ENCODE measurements at places on chromosomes 6 and 20. TPM values are rescaled to one million over a fixed set of nuclear protein-coding genes. Genes with fewer than 3 reads are reported as not detected.

The MATN4 gene
- not detected for total RNA-seq

The CALHM5 gene
- total RNA-seq, result 0.10 TPM

GRCh38 chr6:62746968-62747367 is 460.9 kb upstream of the KHDRBS2 start:
- no peaks in the 10 kb centered on the region for H3K36me3 ChIP-seq
- H3K4me1 ChIP-seq, result peaks cover 10% of the 10 kb centered on the region
- no peak overlapping the region for H3K4me3 ChIP-seq
- DNase-seq, result peak; percentile 13
- peak overlapping the region; percentile 68 for H3K27ac ChIP-seq

DNA sequence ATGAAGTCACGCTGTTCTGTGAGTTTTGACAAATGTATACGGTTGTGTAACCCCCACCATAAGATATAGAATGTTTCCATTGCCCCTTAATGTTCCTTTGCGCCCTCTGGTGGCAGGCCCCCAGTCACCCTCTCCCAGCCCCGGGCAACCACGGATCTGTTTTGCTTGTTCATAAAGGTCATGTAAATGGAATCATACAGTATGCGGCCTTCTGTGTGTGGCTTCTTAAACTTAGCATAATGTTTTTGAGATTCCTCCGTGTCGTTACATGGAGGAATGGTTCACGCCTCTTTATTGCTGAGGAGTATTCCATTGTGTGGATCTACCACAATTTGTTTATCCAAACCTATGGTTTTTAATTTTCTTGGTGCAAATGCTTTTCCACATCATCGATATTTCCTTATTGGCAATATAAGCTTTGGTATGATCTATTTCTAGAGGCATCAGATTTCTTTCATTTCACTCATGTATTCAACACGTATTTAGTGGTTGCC is 28.4 kb downstream of the LYRM2 start:
- no peaks in the 10 kb centered on the region for H3K4me1 ChIP-seq
- DNase-seq, result peak; percentile 84
- H3K36me3 ChIP-seq, result no peaks in the 10 kb centered on the region
- H3K27me3 ChIP-seq, result peaks cover 2% of the 10 kb centered on the region
- no peak overlapping the region for H3K4me3 ChIP-seq

The SLCO4A1 gene
- total RNA-seq, result 26.5 TPM

The SLC32A1 gene
- total RNA-seq, result 0.59 TPM

DNA sequence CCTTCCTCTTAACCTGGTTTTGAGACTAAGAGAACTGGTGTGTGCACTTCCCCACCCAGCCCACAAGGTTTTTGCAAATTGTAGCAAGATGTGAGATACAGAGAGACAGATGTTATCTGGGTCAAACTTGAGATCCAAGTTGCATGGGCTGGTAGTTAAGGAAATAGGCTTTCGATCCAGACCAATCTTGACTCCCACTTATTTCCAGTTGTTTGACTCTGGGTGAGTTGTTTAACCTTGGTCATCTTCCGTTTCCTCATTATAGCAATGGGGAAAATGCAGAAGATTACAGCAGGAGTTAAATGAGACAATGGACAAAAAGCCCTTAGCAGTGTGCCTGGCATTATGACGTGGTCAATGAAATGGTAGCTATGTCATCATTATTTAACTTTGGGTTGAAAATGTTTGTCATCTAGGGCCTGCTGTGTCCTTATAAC is 1.7 kb downstream of the SNX21 start:
- no peak for DNase-seq
- H3K27me3 ChIP-seq, result no peaks in the 10 kb centered on the region
- peak overlapping the region; percentile 82 for H3K4me3 ChIP-seq
- H3K4me1 ChIP-seq, result no peaks in the 10 kb centered on the region

The ME1 gene
- 3.5 TPM for total RNA-seq

- no peak for DNase-seq
- H3K27me3 ChIP-seq, result no peaks in the 10 kb centered on the region
- H3K36me3 ChIP-seq, result no peaks in the 10 kb centered on the region
- H3K27ac ChIP-seq, result no peak overlapping the region
- no peaks in the 10 kb centered on the region for H3K4me1 ChIP-seq
These were observed 381.8 kb upstream of the NOX3 start for GRCh38 chr6:155837474-155837873.

DNA sequence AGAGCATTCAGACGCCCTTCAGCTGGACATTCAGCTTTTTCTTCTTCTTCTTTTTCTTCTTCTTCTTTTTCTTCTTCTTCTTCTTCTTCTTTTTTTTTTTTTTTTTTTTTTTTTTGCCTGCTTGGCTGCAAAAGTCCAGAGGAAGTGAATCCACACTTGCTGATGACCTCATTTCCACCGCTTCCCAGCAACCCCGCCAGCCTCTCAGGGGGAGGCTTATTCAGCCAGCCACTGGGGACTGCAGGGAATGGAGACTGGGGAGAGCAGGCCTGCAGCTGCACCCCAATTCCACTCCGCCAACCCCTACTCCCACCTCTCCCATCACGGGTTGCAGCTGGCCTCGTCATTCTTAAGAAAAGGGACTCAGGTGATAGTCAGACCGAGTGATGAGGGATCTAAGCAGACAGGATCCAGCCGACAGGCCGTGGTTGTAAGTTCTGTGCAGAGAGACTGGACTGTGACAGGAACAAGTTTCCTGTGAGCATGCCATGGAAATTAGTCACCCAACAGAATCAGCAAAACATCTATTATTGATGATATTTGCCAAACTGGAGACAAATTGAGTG is 59.0 kb upstream of the QKI start:
- H3K27me3 ChIP-seq, result no peaks in the 10 kb centered on the region
- no peaks in the 10 kb centered on the region for H3K36me3 ChIP-seq
- peaks cover 6% of the 10 kb centered on the region for H3K4me1 ChIP-seq
- DNase-seq, result no peak

The PHF3 gene
- total RNA-seq, result 38.7 TPM

GRCh38 chr6:108578595-108579327 is 18.0 kb downstream of the FOXO3 start:
- H3K27me3 ChIP-seq, result no peaks in the 10 kb centered on the region
- no peak overlapping the region for H3K4me3 ChIP-seq
- H3K36me3 ChIP-seq, result peaks cover 4% of the 10 kb centered on the region
- no peak overlapping the region for H3K27ac ChIP-seq
- peaks cover 4% of the 10 kb centered on the region for H3K4me1 ChIP-seq

DNA sequence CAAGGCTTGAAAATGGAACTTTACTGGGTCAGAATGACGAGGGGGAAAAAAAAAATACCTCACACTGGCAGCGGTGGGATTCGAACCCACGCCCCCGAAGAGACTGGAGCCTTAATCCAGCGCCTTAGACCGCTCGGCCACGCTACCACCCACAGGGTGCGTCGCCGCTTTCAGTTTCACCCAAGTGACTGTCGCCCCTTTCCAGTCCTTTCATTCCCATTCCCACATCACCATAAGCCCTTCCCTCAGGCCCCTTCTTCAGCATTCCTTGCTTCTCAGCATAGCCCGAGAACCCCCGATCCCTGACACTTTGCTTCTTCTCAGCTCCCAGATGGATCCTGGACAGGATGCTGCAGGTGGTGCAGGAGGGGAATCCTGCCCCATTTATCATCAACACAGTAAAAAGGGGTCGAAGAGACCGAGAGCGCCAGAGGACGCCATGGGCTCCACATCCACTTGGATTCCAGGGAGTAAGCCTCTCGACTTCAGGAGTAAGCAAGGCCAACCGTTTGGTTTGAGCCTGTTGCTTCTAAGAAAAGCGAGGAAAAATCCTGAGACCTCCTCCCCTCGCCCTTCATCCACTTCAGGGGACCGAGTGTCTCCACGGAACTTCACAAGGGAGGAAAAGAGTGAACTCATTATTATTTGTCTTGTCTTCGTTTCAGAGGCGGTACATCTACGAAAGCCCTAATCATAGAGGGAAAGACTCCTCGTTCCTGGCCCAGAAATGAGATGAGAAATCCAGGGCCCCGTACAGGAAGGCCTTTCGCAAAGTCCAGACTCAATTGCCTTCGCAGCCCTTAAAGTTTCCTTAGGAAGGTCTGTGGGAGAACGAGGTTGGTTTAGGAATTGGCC is 20.0 kb upstream of the TRIM27 start:
- H3K27ac ChIP-seq, result peak overlapping the region; percentile 90
- H3K4me1 ChIP-seq, result peaks cover 5% of the 10 kb centered on the region
- H3K4me3 ChIP-seq, result peak overlapping the region; percentile 88
- H3K27me3 ChIP-seq, result peaks cover 31% of the 10 kb centered on the region
- DNase-seq, result peak; percentile 79
- no peaks in the 10 kb centered on the region for H3K36me3 ChIP-seq

GRCh38 chr20:51014797-51015722 is 7.8 kb downstream of the KCNG1 start:
- no peak overlapping the region for H3K4me3 ChIP-seq
- peaks cover 12% of the 10 kb centered on the region for H3K4me1 ChIP-seq
- DNase-seq, result peak; percentile 85
- no peaks in the 10 kb centered on the region for H3K36me3 ChIP-seq
- H3K27ac ChIP-seq, result peak overlapping the region; percentile 38

The KHDRBS2 gene
- 19.7 TPM for total RNA-seq

- no peak overlapping the region for H3K27ac ChIP-seq
- H3K27me3 ChIP-seq, result peaks cover 2% of the 10 kb centered on the region
- no peak for DNase-seq
- peaks cover 26% of the 10 kb centered on the region for H3K4me1 ChIP-seq
These were observed 222.7 kb downstream of the EYA2 start for GRCh38 chr20:47117371-47117770.

DNA sequence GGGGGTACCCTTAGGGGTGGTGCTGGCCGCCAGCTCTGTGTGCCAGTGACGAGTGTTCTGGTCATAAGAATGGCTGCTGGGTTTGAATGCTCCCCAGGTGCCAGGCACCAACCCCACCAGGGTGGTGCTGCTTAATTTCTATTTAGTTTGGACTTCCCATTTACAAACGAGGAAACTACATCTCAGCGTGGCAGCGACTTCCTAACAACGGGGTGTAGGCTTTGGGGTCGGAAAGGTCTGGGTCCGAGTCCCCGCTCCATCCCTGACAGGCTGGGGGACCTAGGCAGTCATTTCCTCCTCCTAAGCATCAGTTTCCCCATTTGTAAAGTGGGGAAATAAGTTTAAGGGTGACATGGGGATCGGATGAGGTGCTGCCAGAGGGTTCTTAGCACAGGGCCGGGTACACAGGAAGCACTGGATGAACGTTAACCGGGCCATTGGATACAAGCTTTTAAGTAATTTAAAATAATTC is 30.3 kb downstream of the CEBPB start:
- no peak overlapping the region for H3K4me3 ChIP-seq
- peaks cover 8% of the 10 kb centered on the region for H3K27me3 ChIP-seq
- H3K36me3 ChIP-seq, result peaks cover 4% of the 10 kb centered on the region
- H3K27ac ChIP-seq, result no peak overlapping the region

GRCh38 chr6:126180585-126180984 is 159.3 kb upstream of the CENPW start:
- no peaks in the 10 kb centered on the region for H3K27me3 ChIP-seq
- no peak overlapping the region for H3K4me3 ChIP-seq
- H3K36me3 ChIP-seq, result no peaks in the 10 kb centered on the region
- no peaks in the 10 kb centered on the region for H3K4me1 ChIP-seq
- H3K27ac ChIP-seq, result no peak overlapping the region

DNA sequence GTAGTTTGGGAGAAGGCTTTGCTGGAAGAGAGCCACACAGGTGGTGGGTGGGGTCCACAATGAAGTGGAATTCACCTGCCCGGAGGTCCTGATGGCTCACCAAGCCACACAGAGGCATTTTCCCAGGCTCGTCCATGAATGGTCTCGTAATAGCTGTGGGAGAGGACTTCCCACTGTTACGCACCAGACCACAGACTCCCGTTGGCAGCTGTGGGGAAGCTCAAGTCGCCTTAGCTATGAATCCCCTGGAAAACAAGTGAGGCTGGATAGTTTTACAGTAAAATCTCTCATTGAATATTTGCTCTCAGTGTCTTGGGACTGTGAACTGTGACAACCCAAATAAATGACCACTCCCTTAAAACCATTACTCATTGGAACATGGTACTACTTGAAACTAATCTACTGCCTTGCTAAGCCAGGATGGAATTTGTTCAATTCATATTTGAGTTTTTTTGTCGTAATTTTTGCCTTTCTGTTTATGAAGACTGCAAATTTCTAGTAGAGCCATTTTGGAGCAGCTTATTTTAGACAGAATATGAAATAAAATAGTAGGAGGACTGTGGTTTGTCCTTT is 79.4 kb downstream of the JAG1 start:
- H3K4me1 ChIP-seq, result no peaks in the 10 kb centered on the region
- H3K27ac ChIP-seq, result no peak overlapping the region
- DNase-seq, result no peak
- H3K36me3 ChIP-seq, result no peaks in the 10 kb centered on the region
- H3K27me3 ChIP-seq, result no peaks in the 10 kb centered on the region
- no peak overlapping the region for H3K4me3 ChIP-seq

GRCh38 chr20:33677991-33678702 is 3.9 kb upstream of the NECAB3 start:
- no peaks in the 10 kb centered on the region for H3K36me3 ChIP-seq
- peaks cover 15% of the 10 kb centered on the region for H3K27me3 ChIP-seq
- peak overlapping the region; percentile 79 for H3K27ac ChIP-seq
- peaks cover 49% of the 10 kb centered on the region for H3K4me1 ChIP-seq
- DNase-seq, result peak; percentile 47

GRCh38 chr6:134590449-134590848 is 272.5 kb upstream of the SGK1 start:
- no peak for DNase-seq
- no peaks in the 10 kb centered on the region for H3K36me3 ChIP-seq
- H3K27ac ChIP-seq, result no peak overlapping the region

- H3K27me3 ChIP-seq, result peaks cover 30% of the 10 kb centered on the region
- H3K36me3 ChIP-seq, result no peaks in the 10 kb centered on the region
- peaks cover 40% of the 10 kb centered on the region for H3K4me1 ChIP-seq
- H3K27ac ChIP-seq, result no peak overlapping the region
- DNase-seq, result no peak
- no peak overlapping the region for H3K4me3 ChIP-seq
These were observed 95.5 kb downstream of the ASXL1 start for GRCh38 chr20:32453467-32454163.

The CCN2 gene
- 1.2 TPM for total RNA-seq

GRCh38 chr20:57383447-57384347 is 7.5 kb upstream of the RBM38 start:
- no peak overlapping the region for H3K4me3 ChIP-seq
- DNase-seq, result no peak
- no peaks in the 10 kb centered on the region for H3K27me3 ChIP-seq
- no peaks in the 10 kb centered on the region for H3K4me1 ChIP-seq

DNA sequence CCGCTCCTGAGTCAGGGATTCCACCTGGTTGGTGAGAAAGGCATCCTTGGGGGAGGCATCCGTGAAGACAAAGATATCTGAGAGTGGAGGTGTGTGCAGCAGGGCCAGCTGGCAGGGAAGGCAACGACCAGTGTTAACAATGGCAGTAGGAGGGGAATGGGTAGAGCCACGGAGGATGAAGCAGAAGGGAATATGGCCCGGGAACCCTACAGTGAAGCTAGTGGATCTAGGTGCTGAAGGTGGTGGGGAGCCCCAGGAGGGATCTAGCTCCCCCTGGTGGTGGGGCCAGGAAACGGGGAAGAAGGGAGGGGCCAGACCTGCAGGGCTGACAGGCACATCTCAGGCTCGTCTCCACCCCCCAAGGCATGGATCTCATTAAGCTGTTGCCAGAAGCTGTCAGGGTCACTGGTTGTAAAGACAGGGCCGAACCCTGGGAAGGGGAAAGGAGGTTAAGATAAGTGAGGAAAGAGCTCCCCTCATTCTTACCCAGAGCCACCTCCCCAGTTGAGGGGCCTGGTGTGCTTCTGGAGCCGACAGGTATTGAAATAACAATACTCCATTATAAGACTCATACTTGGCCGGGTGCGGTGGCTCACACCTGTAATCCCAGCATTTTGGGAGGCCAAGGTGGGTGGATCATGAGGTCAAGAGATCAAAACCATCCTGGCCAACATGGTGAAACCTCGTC is 7.3 kb downstream of the VWA7 start:
- no peak overlapping the region for H3K4me3 ChIP-seq
- no peaks in the 10 kb centered on the region for H3K27me3 ChIP-seq
- H3K27ac ChIP-seq, result no peak overlapping the region
- H3K4me1 ChIP-seq, result no peaks in the 10 kb centered on the region

- peak overlapping the region; percentile 58 for H3K4me3 ChIP-seq
- no peak for DNase-seq
- peaks cover 4% of the 10 kb centered on the region for H3K36me3 ChIP-seq
- H3K27ac ChIP-seq, result peak overlapping the region; percentile 93
- H3K4me1 ChIP-seq, result peaks cover 44% of the 10 kb centered on the region
These were observed 174.7 kb downstream of the TMEM242 start for GRCh38 chr6:157148391-157149323.

Data from glutamatergic neuron (in vitro differentiated cells).